HuH-7.5 (cell line): ENCODE measurements at places on chromosomes 16 and 17.

DNA sequence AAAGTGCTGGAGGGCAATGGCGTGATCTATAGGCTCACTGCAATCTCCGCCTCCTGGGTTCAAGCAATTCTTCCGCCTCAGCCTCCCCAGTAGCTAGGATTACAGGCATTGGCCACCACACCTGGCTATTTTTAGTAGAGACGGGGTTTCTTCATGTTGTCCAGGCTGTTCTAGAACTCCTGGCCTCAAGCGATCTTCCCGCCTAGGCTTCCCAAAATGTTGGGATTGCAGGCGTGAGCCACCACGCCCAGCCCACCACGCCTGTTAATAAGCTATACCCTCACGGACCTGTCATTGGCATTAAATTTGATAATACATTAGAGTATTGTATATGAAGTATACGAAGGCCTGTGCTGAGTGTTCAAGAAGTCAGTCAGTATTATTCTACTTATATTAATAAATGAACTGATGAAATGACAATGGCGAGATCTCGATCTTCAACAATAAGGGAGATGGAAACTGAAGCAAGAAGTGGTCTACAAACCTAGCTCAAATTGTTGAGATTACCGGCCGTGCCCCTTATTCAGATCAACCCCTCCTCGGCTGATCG, 818 bp upstream of the BCAS3 start:
- no peak for DNase-seq

GRCh38 chr16:1647856-1648255, 30.2 kb upstream of the JPT2 start:
- DNase-seq: no peak

- DNase-seq: no peak
Observed at GRCh38 chr17:29714146-29714545, 91.4 kb upstream of the CORO6 start.

- no peak for DNase-seq
Observed at GRCh38 chr16:4053301-4053845, 62.9 kb downstream of the ADCY9 start.

- no peak for DNase-seq
Observed at GRCh38 chr16:84068041-84068440, 25.4 kb upstream of the SLC38A8 start.

GRCh38 chr17:36808180-36808661, 129.1 kb upstream of the LHX1 start:
- DNase-seq: no peak

GRCh38 chr17:81712468-81713003, 452 bp downstream of the SLC25A10 start:
- peak; percentile 85 for DNase-seq

DNA sequence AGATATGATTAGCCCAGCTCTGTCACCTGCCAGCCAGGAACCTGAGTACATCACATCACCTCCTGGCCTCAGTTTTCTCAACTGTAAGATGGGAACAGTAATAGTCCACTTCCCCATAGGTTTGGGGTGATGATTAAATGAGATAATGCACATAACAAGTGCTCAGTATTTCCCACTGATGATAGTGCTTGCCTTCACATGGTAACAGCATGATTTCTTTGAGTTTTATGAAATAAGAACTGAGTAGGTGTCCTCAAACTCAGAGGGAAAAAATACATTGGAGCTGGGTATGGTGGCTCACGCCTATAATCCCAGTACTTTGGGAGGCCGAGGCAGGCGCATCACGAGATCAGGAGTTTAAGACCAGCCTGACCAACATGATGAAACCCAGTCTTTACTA, 30.1 kb upstream of the SNN start:
- DNase-seq: no peak

- DNase-seq: no peak
Observed at GRCh38 chr17:50834429-50835300, 721 bp upstream of the WFIKKN2 start.

GRCh38 chr16:85698935-85699558, 10.3 kb upstream of the GINS2 start:
- no peak for DNase-seq

- DNase-seq: no peak
Observed at GRCh38 chr17:76996741-76997694, 128.8 kb downstream of the MGAT5B start.

- DNase-seq: no peak
Observed at GRCh38 chr16:86077243-86077940, 178.4 kb downstream of the IRF8 start.

- no peak for DNase-seq
Observed at GRCh38 chr17:74637926-74638325, 14.4 kb upstream of the CD300E start.

GRCh38 chr16:88536971-88537751, 33.0 kb upstream of the ZC3H18 start:
- DNase-seq: peak; percentile 66

DNA sequence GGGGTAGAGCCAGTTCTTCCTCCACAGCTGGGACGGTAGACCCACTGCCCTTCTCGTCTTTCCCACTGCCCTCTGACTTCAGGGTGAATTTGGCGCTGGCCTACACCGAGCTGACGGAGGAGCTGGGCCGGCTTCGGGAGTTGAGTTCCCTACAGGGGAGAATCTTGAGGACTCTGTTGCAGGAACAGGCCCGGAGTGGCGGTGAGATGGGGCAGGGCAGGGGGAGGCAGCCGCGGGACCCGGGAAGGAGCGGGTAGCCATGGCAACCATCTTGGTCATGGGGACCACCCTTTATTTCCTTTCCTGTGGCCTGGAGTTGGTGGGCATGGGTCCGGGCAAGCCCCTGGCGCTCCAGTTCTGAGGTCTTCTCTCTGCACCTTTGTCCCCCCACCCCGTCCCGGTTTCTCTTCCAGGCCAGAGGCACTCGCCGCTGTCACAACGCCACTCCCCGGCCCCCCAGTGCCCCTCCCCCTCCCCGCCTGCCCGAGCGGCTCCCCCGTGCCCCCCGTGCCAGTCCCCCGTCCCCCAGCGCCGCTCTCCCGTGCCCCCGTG, 14.4 kb downstream of the TBKBP1 start:
- DNase-seq: no peak

GRCh38 chr17:79923974-79924638, 84.9 kb upstream of the CBX4 start:
- DNase-seq: peak; percentile 84

GRCh38 chr17:1003633-1003971, 6.7 kb downstream of the TIMM22 start:
- no peak for DNase-seq

- DNase-seq: peak; percentile 52
Observed at GRCh38 chr17:6420173-6420641, 14.7 kb downstream of the AIPL1 start.

- no peak for DNase-seq
Observed at GRCh38 chr16:67030221-67030962, 1.4 kb downstream of the CBFB start.

DNA sequence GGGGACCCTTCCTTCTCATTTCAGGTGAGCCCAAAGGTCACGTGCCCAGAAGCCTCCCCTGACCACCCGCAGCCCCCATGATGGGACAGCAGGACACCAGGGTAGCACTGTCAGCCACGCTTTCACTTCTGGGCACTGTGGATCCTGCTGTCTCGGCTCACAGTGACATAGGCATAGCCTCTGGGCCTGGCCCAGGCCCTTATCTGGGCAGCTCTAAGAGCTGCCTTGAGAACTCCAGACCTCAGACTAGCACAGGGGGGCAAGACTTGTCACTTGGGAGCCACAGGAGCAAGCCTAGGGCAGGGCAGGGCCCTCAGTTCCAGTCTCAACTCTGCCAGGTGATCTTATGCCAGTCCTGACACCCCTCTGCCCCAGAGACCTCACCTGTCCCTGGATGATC, 4.7 kb downstream of the NATD1 start:
- DNase-seq: no peak

GRCh38 chr16:57382535-57383275, 10.4 kb downstream of the CX3CL1 start:
- DNase-seq: no peak

DNA sequence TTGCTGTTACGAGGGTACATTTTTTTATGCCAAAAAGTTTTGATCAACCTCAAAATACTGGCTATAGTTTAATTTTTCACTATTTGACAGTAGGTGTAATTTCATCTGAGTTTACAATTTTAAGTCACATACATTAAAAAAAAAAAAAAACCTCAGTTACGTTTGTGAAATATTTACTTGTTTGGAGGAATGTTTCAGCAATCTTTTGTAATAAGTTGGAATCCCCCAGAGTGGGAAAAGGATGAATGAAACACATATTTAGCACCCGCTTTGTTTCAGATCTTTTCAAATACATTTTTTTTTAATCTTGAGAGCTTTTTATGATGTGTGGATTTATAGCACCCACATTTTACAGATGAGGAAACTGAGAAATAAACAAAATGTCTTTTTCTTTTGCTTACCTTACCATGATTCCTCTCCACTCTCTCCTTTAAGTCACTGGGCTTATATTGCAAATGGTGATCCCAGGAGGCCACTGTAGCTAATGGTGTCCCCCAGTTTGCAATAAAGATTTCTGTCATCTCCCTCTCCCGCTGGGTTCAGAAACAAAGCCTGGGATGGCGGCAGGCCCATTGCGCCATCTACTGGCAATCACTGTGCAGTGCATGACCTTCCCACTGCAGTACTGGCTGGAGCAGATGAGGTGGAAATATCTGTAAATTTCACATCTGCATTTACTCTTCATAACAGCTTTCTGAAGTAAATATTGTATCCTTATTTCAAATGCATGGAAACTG, 27.7 kb downstream of the TBC1D3B start:
- DNase-seq: peak; percentile 49

- DNase-seq: no peak
Observed at GRCh38 chr17:4724650-4725049, 6.6 kb upstream of the MED11 start.

GRCh38 chr17:38735161-38735997, 5.2 kb downstream of the CISD3 start:
- peak; percentile 81 for DNase-seq

GRCh38 chr17:21031756-21032396, 10.9 kb downstream of the USP22 start:
- DNase-seq: no peak

- DNase-seq: no peak
Observed at GRCh38 chr16:67474551-67475455, 6.2 kb downstream of the ATP6V0D1 start.

DNA sequence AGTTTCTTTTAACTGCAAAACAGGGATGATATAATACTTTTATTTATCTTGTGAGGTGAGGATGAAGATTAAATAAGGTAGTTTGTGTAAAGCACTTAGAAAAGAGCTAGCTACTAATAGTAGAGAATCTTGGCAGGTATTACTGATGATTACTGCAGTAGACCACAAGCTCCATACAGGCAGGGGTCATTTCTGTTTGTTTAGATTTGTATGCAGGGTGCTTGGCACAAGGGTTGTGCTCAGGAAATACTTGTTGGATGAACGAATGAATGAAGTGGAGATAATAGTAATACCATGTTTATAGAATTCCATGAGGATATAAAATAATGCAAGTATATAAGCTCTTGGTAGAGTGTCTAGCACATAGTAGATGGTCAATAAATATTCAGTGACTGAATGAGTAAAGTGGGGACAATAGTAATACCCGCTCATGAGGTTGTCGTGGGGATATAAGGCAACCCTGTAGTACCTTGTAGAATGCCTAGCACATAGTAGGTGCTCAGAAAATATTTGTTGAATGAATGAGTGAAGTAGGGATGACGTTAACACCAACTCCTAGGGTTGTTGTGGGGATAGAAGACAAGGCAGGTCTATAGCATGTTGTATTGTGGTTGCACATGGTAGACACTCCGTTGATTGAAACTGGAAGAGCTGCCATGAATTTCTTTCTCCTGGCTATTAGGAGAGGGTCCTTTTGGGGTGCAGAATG, 83.0 kb downstream of the ABCC1 start:
- DNase-seq: no peak

DNA sequence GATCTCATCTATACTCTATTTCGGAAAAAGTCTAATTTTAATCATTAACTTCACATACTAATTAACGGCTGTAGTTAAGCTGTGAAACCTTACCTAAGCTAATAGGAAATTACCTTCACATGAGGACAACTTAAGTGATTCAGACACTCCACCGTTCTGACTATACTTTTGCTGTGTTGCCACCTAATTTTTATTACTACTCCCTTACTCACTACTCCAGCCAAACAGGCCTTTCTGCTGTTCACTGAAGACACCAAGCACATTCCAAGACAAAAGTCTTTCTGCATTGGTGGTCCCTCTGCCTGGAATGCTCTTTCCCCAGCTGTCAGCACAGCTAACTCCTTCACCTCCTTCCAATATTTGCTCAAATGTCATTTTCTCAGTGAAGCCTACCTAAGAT, 1.3 kb downstream of the CMTR2 start:
- DNase-seq: no peak
